NCI-H526 treated with DMSO at 0.1 percent for 48 hours (cell line): ENCODE measurements at places on chromosomes 7 and 10.
A peak's percentile ranks its signal among the peaks of the same experiment; 100 is the strongest.

DNA sequence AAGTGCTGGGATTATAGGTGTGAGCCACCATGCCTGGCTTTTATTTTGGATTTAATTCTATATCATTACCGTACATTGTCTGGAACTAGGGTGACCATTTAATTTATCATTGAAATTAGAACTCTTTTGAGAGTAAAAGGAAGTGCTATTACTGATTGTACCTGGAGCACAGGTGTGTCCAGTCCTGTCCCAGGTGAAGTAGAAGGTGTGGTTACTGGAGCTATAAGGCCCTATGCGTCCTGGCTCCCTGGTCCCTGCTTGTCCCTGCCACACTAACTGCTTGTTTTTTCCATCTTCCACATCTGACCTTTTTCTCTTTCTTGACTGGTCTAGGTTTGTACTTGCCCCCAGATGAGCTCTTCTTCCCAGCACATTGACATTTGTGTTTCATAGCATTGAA lies 147.0 kb downstream of the PPP1R9A start:
- DNase-seq, result no peak

DNA sequence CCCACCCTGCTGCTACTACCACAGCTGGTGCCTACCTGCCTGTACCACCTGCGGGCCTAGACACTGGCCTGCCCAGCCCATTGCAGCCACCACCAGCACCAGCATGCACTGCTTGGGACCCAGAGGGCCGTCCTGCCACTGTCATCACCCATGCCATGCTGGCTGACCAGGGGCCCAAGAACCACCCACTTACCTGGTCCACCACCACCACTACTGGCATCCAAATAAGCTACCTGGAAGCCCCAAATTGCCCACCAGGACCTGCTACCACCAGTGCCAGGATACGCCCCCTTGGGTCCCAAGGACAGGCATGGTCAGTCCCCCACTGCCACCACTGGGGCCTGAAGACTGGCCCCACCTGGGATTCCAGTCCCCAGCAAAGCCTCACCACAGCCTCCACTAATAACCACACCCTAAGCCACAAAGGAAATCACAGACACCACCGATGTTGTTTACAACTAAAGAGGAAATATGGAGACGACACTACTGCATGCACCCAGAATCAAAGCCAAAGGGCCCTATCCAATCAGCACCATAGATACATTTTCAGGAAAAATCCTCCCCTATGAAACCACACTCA lies 70.5 kb upstream of the DIP2C start:
- no peak for DNase-seq

GRCh38 chr10:89642193-89642592 lies 2.8 kb downstream of the PANK1 start:
- no peak for DNase-seq

- no peak for DNase-seq
Measured at GRCh38 chr7:74061840-74062539, 21.6 kb upstream of the LIMK1 start.

DNA sequence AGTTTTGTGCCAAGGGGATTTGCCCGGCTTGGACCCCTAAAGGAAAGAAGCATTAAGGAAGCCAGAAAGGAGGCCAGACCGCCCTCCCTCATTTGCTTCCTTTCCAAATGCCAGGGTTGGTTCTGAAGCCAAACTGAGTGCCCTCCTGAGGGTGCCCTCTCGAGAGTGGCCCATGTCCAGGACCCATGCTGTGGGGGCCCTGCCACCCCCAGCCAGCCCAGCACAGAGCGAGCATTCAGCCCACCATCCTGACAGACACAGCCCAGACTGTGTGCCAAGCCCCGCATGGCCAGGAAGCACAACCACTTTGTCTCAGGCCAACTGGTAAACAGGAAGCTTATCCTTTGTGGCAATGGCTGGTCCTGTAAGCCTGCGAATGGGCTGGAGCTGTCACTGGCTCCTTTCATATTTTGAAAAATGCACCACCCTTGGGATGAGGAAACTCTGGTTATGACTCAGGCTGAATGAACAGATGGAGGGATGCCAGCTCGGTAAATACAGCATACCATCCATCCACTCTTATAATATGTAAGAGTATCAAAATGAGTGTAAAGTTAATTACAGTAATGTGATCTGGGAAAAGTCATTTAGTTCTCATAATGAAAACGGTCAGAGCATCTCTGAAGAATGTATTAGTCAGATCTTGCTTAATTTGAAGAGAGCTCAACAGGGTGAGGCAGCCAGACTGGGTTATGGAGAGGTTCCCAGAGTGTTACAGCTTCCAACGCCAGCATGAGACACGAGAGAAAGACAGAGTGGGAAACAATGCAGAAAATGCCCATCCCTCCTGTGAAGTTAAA lies 65.0 kb downstream of the STK17A start:
- DNase-seq, result no peak

- no peak for DNase-seq
Measured at GRCh38 chr10:128476368-128476725, 350.1 kb upstream of the MKI67 start.

GRCh38 chr7:116495736-116496135 lies 3.8 kb upstream of the CAV2 start:
- DNase-seq, result no peak

DNA sequence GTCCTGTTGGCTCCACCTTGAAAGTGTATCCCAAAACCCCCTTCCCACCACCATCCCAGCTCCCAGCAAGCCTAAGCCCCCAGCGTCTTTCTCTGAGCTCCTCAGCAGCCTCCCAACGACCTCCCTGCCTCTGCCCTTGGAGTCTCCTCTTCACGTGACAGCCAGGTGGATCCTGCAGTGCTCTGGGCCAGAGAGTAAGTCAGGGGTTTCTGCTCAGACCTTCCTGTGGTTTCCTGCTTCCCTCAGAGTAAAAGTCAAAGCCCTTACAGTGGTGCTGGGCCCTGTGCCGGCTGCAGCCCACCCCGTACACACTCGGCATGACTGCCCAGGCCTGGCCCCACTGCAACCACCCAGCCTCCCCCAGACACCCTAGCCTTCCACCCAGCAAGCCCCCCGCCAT lies 51.9 kb downstream of the OAT start:
- no peak for DNase-seq

- no peak for DNase-seq
Measured at GRCh38 chr10:80283119-80283518, 6.3 kb downstream of the MAT1A start.

- DNase-seq, result peak; percentile 37
Measured at GRCh38 chr7:157699357-157700013, 362.7 kb downstream of the DNAJB6 start.

GRCh38 chr7:7761974-7762779 lies 43.8 kb upstream of the RPA3 start:
- DNase-seq, result no peak

- no peak for DNase-seq
Measured at GRCh38 chr7:75045881-75046280, 27.7 kb downstream of the RCC1L start.

DNA sequence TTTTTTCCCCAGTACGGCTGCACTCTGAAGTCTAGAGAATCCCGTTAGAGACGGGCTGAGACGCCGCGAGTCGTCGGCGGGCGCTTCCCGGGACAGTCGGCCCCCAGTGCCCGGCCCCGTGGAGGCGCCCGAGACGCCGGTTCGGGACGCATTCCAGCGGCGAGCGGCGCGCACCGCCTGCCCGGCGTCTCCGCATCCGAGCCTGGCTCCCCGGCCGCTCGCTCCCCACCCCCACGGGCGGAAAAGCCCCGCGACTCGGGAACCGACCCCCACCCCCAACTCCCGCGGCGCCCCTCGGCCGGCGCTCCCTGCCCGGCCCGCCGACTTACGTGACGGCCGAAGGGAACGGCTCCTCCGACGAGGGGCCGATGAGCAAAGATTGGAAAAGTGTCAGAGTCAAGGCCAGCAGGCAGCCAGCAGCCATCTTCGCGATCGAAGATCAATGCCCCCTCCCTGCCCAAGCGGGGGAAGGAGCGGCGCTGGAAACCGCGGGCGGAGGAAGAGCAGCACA lies 486 bp downstream of the CACNA2D1 start:
- no peak for DNase-seq

DNA sequence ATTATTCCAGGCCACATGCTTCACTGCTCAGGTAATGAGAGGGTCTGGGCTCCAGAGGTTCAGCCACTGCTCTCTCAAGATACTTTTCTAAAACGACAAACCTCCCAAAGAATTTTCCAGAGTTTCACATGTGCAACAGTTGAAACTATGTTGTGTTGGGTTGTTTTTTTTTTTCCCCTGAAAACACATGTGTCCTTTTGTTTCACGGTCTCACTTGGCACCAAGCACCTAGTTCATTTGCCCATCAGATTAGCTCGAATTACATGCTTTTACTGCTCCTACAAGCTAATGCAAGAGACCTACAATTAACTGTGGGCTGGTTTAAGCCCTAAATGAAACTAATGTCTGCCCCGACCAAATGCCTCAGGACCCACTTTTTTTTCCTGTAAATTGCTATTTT lies 313.3 kb downstream of the FGFR2 start:
- DNase-seq, result no peak

GRCh38 chr7:140745266-140746058 lies 49.0 kb downstream of the NDUFB2 start:
- peak; percentile 85 for DNase-seq

DNA sequence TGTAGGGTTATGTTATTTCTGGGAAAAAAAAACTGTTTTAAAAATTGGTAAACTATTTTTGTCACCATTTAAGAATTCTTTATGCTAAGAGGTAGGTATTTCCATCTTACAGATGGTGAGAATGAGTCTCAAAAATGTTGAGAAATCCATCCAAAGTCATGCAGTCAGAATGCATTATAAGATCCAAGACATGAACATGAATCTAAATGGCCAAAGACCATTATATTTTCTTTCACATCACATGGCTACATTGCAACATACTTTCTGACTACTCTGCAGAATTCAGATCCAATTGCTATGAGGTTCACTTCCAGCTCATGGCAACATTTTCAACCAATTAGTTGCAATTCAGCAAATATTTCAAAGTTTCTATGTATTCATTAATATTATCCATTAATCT lies 181.2 kb downstream of the TWIST1 start:
- no peak for DNase-seq

DNA sequence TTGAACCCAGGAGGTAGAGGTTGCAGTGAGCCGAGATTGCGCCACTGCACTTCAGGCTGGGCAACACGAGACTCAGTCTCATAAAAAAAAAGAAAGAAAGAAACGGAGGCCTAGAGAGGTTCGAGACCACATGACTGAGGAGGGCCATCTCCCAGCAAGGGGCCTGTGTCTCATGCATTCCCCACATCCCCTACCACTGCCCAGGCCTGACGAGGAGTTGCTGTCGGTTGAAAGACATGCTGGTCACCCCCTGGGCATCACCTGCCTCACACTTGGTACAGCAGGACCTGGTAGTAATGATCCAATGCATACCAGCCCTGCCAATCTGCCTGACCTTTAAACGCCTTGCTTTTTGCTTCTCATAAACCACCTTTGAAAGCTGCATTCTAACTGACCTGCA lies 85.9 kb downstream of the DLG5 start:
- DNase-seq, result no peak

GRCh38 chr10:86155054-86155921 lies 211.3 kb downstream of the GRID1 start:
- no peak for DNase-seq

DNA sequence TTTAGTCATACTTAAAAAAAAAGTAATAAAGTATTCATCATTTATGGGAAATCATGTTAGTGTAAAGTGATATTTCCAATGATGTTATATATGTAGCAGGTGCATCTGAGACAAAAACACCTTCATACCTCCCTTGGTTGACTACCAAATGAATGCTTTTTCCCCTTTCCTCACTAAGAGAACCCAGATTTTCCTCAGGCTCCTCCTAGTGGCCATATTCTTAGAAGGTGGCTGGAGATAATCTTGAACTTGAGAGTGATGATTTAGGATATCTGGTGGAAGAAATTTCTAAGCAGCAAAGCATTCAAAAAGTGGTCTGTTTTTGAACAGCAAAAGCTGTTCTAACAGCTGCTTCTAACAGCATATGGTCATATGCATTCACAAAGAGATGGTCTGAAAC lies 16.8 kb upstream of the DNAH11 start:
- DNase-seq, result no peak

DNA sequence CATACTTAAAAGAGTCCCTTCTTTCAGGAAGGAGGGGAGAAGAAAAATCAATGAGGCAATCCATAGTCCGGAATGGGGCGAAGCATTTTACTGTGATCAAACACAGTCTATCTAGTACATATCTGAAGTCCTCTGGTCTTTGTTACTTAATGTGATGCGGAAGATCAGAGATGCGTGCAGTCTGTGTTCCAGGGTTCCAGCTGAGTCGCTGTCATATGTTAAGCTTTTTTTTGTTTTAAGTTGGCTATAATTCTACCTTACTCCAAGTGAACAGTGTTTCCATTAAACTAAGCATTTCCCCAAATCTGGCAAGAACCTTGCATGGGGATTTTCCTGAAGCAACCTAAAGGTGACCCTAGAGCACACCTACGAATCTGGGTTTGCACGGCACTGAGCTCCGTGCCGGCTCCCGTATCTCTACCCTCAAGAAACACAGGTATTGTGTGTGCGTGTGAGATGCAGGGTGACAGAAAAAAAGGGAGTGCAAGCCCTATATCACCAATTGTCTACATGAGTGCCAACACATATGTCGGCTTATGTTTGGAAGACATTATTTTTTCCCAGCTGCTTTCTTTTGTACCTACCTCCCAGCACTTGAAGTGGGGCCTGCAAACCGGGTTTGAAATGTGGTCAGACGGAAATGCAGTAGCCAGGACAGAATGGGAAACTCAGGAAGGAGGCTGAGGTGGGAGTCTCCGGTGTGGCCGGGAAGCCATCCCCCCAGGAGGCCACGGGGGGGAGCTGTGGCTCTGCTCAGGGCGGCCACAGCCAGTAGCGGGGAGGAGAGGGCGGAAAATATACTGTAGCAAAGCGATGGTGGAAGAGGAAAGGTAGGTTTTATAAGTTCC lies 435.8 kb upstream of the MGMT start:
- peak; percentile 28 for DNase-seq

- DNase-seq, result no peak
Measured at GRCh38 chr7:28088901-28089714, 91.5 kb downstream of the JAZF1 start.

- no peak for DNase-seq
Measured at GRCh38 chr10:96896884-96897589, 64.9 kb downstream of the LCOR start.

DNA sequence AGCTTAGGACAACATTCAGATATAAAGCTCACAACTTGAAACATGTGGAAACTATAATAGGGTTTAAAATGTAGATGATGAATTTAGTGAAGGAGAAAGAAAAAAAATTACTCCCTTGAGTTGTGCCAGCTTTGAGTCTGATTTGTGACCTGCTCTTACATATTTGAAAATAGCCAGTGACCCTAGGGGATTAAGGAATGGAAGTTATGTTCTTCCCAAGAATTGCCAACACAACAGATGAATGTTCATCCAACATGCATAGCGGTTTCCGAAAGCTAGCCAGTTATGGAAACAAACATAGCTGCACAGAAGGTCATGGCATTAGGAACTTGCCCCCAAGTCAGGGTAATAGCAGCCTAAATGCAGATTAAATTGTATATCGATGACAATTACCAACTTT lies 10.8 kb downstream of the TMEM196 start:
- no peak for DNase-seq

DNA sequence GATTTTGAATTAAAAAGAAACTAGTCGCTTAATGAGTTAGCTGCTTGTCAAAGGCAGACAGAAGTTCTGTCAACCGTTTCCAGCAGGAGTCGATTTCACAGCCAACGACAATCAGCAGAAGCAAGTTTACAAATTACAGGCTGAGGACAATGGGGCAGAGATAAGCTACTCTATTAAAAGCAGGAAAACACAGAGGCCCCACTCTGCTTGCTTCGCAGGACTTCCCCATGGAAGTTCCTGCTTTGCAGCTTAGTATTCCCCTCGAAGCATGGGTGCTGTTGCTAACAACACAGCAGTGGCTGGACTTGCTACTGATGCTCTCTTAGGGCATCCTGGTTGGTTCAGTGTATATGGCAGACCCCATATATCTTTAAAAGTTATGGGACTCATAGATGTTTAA lies 50.8 kb upstream of the KLF6 start:
- DNase-seq, result no peak
